ENCODE measurements at places on chromosomes 13 and 19. TPM values are rescaled to one million over a fixed set of nuclear protein-coding genes. Genes with fewer than 3 reads are reported as not detected.

The SPACA7 gene
- not detected for total RNA-seq

The MEIS3 gene
- 0.79 TPM for total RNA-seq

GRCh38 chr13:50970956-50971355 is 61.4 kb downstream of the RNASEH2B start:
- peaks cover 2% of the 10 kb centered on the region for H3K36me3 ChIP-seq
- no peak overlapping the region for H3K27ac ChIP-seq
- DNase-seq, result no peak
- H3K4me3 ChIP-seq, result no peak overlapping the region
- H3K27me3 ChIP-seq, result no peaks in the 10 kb centered on the region
- H3K4me1 ChIP-seq, result no peaks in the 10 kb centered on the region

DNA sequence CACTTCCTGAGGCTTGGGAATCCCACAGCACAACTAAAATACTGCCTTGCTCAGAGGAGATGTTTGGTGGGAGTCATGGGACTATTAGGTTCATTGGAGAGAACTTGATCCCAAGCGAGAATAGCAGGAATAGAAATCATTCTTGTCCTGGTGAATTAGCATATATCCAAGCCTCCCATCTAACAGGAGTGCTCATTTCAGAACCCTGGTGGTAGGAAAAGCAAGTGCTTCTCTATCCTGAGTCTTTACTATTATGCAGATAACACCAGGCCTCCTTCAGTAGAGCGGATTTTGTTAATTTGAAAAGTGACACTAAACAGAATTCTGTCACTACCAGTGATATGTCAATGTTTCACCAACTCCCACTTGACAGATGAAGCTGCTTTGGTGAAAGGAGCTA is 199.5 kb downstream of the ATP8A2 start:
- DNase-seq, result no peak
- H3K4me1 ChIP-seq, result no peaks in the 10 kb centered on the region
- H3K27me3 ChIP-seq, result peaks cover 3% of the 10 kb centered on the region
- H3K36me3 ChIP-seq, result no peaks in the 10 kb centered on the region
- H3K27ac ChIP-seq, result no peak overlapping the region

GRCh38 chr13:51628059-51628852 is 44.0 kb downstream of the WDFY2 start:
- no peaks in the 10 kb centered on the region for H3K27me3 ChIP-seq
- peaks cover 5% of the 10 kb centered on the region for H3K4me1 ChIP-seq
- no peaks in the 10 kb centered on the region for H3K36me3 ChIP-seq
- H3K27ac ChIP-seq, result no peak overlapping the region
